ENCODE measurements at places on chromosomes 5 and 9.

DNA sequence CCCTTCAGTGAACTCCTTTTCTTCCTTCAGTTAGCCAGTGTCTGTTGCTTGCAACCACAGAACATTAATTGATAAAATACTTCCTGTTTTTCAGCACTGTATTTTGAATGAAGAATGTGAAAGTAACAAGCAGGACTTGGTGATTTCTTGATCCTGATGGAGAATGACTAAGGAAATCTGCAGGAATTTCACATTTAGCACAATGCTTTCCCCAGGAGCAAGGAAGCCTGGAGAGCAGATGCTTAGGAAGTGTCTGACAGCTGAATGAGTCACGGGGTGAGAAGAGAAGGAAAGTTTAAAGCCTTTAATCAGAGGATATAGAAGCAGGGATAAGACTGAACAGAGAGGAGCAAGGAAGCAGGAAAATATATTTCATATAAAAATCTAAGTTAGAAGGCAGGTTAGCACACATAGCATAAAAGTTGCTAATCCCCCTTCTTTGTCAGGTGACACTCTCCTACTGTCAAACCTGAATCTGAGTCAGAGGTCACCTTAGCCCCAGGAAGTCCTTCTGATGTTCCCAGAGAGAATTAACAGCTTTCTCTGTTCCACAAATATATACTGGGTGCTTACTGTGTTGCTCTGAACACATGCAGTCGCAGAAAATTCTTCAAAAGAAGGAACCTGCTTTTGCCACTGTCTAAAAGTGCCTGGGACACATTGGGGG, 59.7 kb downstream of the GNA14 start:
- DNase-seq: no peak

GRCh38 chr5:36573438-36573837, 33.0 kb upstream of the SLC1A3 start:
- no peak for DNase-seq

GRCh38 chr9:75657015-75657414, 233.5 kb upstream of the PCSK5 start:
- DNase-seq: no peak

DNA sequence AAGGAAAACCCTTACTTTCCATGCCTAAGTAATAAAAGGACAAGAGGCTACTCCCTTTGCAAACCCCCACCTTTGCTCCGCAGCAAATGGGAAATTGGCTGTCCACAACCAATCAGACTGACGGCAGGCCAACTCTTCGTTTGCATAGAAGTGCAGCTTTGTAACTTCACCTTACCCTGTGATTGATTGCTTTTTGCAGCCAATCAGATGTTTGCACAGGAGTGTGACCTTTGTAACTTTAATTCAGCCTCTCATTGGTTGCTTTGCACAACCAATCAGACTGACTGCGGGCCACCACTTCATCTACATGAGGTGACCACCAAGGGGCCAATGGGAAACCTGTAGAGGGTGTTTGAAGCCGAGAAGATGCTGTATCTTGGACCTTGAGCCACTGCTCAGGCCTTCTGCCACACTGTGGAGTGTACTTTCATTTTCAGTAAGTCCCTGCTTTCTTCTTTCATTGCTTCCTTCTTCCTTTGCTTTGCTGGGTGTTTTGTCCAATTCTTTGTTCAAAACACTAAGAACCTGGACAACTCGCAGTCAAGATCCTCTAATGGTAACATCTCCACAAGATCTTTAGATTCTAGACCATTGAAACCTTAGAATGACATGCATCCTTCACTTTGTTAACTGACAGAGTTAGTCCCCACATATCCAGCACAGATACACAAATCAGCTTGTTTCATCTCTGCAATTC, 51.3 kb upstream of the FREM1 start:
- DNase-seq: no peak

DNA sequence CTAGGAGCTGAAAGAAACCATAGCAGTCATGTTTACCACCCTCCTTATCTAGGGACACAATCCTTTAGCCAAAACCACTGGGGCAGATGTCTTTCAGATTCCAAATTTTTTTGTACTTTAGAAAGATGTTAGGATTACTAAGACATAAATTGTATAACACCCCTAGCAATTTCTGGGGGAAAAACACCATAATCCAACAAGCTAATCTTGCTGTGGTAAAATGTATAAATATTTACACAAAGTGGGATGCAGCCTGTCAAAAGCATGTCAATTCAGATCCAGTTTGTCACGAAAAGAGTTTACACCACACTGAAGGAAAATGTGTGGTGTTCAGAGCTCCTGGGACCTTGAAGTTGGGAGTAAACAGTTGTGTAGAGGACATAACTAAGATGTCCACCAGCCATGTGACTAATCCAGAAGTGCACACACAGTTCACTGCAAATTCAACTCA, 274.3 kb downstream of the ADAMTSL1 start:
- DNase-seq: no peak

DNA sequence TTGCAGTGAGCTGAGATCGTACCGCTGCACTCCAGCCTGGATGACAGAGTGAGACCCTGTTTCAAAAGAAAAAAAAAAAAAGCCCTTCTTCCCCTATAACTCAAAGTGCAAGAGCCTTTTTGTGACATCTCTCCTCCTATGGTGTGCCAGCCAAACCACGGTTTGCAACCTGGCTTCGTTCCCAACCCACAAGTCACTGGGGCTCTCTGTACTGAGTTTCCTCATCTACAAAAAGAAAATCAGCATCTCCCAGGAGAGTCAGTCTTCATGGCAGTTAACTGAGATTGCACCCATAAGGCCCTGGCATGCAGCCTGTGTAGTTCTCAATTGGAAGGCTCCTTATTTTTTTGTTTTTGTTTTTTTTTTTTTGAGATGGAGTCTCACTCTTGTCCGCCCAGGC, 14.8 kb downstream of the ODF2 start:
- DNase-seq: no peak

- DNase-seq: no peak
Measured at GRCh38 chr5:151682751-151683331, 3.9 kb downstream of the SPARC start.

DNA sequence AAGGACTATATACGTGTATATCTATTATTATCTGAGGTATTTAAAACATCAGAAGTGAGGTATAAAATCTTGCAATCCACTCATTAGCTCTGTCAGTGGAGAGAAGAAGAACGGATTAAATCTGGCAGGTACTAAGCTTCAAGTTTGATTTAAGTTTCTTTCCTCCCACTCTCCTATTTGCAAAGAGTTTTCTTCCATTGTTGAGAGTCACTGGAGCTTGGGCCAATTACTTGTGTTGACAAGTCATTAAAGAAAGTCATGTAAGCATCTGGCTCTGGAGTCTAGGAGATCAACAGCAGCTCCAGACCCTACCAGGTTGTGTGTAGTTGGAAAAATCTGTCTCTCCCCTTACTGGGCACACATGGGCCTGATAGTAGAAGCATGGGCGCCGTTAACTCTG, 476.8 kb upstream of the SMARCA2 start:
- no peak for DNase-seq

DNA sequence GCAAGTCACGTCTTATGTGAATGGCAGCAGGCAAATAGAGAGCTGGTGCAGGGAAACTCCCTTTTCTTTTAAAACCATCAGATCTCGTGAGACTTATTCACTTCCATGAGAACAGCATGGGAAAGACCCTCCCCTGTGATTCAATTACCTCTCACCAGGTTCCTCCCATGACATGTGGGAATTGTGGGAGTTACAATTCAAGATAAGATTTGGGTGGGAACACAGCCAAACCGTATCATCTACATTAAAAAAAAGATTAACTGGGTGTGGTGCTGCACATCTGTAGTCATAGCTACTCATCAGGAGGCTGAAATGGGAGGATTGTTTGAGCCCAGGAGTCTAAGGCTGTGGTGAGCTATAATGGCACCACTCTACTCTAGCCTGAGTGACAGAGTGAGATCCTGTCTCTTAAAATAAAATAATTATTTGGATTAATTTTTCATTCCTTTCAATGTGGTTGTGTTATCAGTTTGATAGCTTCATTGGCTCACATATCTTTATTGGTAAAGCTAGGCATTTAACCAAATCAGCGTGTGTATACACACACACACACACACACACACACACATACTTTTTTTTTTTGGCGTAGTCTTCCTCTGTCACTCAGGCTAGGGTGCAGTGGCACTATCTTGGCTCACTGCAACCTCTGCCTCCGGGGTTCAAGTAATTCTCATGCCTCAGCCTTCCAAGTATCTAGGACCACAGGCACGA, 21.8 kb downstream of the DENND4C start:
- DNase-seq: no peak

DNA sequence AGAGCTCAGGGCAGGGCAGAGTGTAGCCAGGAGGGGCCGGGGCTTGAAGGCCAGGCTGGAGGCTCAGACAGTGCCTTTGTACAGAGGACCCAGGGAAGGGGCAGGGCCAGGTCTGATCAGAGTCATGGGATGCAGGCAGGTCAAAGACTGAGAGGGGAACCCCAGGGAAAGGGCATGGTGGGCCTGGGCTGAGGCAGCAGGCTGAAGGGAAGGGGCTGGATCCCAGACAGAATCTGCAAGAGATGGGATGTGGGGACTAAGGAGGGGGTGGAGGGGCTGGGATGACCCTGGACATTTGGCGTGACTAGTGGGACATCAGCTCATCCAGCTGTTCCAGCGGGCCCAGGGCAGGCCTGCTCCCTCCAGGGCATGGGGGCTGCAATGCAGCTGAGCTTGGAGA, 15.5 kb upstream of the MRNIP start:
- no peak for DNase-seq
